ENCODE measurements at places on chromosomes 3 and 15.

GRCh38 chr3:32236377-32236776 is 2.1 kb upstream of the CMTM8 start:
- DNase-seq, result no peak

GRCh38 chr3:152276681-152277080 is 8.0 kb downstream of the MBNL1 start:
- DNase-seq, result no peak

DNA sequence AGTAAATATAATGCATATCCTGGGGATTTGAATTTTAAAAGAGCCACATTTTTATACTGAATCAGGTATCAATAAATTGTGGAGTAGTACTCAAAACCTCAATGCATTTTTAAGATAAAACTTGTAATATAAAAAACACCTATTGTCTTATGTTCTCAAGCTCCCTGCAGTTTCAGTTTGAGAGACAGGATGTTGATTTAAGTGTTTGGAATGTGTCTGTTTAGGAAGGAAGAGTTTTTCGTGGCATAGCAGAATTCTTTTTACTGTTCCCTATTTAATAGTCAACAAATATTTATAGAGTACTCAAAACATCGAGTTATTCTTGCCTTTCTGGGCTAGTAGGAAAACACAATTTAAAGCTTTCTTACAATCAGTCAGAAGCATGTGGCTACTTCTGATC is 146.1 kb upstream of the BCHE start:
- DNase-seq, result no peak

DNA sequence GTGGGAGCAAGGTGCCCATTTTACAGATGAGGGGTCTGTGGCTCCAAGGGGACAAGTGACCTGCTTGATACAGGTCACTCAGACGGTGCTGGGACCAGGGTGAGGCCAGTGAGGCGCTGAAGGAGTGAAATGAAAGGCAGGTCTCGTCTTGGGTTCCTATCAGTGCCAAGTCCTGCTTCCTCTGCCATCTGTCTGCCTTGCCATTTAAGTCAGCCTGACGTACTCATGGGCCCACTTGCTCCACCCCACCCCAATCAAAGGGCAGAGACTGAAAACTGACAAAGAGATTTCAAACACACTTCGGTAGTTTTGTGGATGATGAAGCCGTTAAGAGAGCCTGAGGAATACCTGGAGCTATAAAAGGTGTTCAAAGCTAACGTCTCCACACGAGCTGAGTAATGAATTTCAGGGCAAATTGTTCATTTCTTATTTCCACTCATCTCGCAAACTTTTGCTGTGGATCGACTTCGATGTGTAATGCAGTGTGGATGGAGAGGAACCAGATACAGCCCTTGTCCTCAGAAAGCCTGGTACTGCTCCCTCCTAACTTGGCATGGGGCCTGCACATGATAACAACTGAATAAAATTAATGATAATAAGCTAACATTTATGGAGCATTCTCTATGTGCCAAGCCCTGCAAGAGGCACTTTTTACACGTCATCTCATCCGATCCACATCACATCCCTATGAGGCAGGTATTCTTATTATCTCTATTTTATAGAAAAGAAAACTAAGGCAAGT is 36.6 kb downstream of the ATP2B2 start:
- no peak for DNase-seq

GRCh38 chr3:177725165-177725564 is 527.9 kb upstream of the TBL1XR1 start:
- no peak for DNase-seq

- DNase-seq, result no peak
Observed at GRCh38 chr15:78767331-78767951, 43.8 kb downstream of the ADAMTS7 start.

GRCh38 chr3:125434582-125435011 is 59.5 kb upstream of the ZNF148 start:
- DNase-seq, result no peak

GRCh38 chr3:151044706-151045105 is 40.8 kb upstream of the MED12L start:
- DNase-seq, result no peak

GRCh38 chr3:57778494-57778893 is 22.4 kb downstream of the SLMAP start:
- DNase-seq, result no peak

DNA sequence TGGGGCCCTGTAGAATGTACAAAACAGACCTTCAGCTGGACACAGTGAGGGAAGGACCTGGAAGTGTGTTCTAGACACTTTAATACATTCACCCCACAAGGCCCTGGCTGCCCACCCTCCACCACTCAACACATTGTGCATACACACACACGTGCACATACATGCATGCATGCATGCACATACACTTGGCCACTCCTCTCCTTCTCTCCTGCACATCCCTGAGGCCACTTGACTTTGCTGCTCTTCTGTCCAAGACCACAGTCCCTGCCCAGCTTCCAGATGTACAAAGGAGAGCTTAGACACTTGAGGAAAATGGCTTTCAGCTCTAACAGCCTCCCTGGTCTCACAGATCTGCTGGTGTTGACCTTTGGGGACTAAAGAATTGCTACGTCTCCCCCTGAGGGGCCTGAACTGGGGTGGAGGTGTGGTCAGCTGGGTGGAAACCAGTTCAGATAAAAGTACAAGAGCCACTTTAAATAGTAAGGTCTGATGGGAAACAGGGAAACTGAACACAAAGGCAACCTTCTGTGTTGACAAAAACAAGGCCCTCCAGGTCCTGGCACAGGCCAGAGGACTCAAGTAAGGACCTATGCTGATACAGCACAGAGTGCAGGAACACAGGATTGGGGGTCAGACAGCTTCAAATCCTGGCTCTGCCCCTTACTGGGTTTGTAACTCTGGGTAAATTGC is 24.8 kb upstream of the NOX5 start:
- DNase-seq, result no peak

GRCh38 chr15:88907111-88907510 is 6.1 kb downstream of the MFGE8 start:
- DNase-seq, result no peak
